ENCODE measurements at places on chromosomes 1 and 21.

- no peak for DNase-seq
Measured at GRCh38 chr1:39952359-39953110, 2.4 kb upstream of the MFSD2A start.

DNA sequence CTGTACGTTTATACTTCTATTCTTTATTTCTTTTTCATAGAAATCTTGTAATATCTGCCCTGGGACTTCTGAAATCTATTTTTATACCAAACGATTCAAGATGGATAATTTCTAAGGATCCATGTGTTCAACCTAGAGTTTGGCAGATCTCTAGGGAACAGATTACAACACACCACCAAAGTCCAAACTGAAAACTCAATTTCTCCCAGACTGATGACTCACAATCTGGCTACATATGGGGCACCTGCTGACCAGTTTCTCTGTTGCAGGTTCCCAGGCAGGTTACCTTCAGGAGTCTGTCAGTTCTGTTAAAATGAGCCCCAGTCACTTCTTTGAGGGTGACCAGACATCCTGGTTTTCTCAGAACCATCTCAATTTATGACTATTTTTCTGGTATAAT, 439.4 kb downstream of the GPATCH2 start:
- no peak for DNase-seq

- DNase-seq, result no peak
Measured at GRCh38 chr1:232428786-232429530, 201.0 kb downstream of the SIPA1L2 start.

DNA sequence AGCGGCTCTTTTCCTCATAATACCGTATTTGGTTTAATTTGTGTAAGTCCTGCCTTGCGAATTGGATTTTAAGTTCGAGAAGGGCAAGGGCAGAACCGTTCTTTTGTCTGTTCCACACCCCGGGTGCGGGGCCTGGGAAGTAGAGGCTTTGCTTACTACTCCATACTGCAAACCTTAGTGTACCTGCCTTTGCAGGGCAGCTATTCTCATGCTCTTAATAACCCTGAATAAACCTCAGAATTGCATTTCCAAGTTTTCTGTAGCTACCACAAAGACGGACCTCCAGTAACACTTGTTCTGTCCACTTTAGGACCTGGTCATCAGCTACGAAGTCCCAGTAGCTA, 657 bp upstream of the HNRNPU start:
- no peak for DNase-seq

GRCh38 chr1:63115527-63115926, 206.8 kb upstream of the FOXD3 start:
- no peak for DNase-seq

GRCh38 chr1:222620566-222620965, 2.7 kb downstream of the MIA3 start:
- no peak for DNase-seq

GRCh38 chr1:236016782-236017400, 48.0 kb downstream of the NID1 start:
- DNase-seq, result no peak

DNA sequence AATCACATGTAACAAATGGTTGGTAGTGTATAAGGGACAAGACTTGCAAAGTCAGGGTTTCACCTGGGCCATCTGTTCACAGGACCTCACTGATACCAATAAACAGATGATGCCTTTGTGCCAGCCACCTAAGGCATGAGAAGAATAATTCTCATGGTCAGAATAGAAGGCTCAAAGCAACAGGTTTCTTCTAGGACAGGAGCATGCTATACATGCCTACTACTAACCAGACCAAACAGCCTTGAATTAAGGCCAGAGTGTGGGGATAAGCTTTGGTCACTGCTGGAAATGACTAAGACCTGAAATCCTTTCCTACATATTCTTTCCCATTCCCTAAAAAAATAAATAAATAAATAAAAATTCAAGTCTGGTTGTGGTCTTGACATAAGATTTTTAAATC, 17.5 kb downstream of the PSMB2 start:
- DNase-seq, result no peak

DNA sequence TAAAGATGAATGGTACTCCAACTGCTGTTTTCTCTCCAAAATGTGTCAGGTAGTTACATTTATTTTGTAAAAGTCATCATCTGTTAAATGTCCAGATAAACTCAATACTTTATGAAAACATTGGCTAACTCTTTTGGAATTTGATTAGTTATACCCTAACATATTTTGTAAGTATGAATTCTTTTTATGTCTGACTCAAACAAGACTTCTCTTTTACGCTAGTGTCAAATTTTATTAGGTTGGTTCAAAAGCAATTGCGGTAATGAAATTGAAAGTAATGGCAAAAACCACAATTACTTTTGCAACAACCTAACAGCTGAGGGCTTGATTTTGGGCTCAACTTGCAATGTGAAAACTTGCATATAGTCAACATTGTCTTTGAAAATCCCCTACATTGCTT, 41.0 kb upstream of the USP25 start:
- no peak for DNase-seq

DNA sequence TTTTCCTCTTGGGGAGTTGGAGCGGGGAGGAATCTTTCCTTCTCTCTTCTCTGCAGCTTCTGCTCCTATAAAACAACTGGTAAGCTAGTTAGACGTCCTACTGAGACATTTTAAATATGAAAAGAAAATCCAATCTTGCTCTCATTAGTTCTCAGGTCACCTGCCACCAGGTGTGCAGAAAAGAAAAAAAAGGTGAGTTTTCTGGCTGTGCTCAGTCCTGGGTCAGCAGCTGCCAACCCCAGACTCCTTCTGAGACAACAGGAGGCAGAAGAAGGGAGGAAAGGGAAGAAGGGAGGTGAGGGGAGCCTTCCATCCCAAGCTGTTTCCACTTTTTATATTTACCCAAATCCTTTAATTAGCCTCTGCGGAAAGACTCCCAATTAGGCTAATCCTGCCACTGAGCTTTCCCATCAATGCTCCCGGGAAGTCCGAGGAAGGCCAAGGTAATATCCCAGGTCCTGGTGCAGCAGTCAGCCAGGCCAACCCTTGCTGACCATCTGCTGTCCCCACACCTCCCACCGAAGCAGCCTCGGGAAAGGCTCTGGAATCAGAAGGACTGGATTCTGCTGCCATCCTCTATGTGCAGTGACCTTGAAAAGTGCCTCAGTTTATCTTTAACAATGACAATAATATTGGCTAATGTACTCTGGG, 33.4 kb downstream of the GLIS1 start:
- DNase-seq, result no peak

DNA sequence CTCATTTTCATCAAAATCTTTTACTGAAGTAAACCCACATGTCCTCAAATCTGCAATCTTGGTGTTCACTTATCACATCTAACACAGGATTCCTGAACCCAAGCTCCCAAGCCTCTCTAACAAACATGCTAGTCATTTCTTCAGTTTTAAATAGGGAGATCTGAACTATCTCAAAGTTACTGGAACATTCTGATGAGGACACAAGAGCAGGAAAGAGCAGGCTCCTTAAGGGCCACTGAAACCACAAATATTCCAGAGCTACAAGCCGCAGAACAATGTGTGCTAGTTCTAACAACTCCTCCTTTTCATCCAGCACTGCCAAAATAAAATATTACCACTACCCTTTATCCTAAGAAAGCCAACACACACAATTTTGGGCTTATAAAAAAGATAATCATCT, 38.9 kb downstream of the WARS2 start:
- no peak for DNase-seq

- peak; percentile 37 for DNase-seq
Measured at GRCh38 chr1:10755970-10756521, 40.4 kb downstream of the CASZ1 start.

GRCh38 chr1:247357781-247358211, 26.1 kb upstream of the ZNF496 start:
- no peak for DNase-seq

DNA sequence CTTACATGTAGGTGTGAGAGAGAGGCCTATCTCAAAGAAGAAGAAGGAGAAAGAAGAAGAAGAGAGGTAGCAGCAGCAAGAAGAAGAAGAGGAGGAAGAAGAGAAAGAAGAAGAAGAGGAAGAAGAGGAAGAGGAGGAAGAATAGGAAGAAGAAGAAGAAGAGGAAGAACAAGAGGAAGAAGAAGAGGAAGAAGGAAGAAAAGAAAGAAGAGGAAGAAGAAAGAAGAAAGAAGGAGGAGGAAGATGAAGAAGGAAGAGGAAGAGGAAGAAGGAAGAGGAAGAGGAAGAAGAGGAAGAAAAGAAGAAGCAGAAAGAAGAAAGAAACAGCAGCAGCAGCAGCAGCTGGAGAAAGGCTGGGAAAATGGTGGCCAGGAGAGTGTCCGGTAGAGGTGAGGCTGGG, 10.3 kb upstream of the AZIN2 start:
- no peak for DNase-seq

- no peak for DNase-seq
Measured at GRCh38 chr1:186770421-186770820, 58.3 kb upstream of the PLA2G4A start.

GRCh38 chr1:31795096-31795675, 20.6 kb downstream of the SPOCD1 start:
- DNase-seq, result no peak

- no peak for DNase-seq
Measured at GRCh38 chr1:219312967-219313366, 139.3 kb downstream of the LYPLAL1 start.

DNA sequence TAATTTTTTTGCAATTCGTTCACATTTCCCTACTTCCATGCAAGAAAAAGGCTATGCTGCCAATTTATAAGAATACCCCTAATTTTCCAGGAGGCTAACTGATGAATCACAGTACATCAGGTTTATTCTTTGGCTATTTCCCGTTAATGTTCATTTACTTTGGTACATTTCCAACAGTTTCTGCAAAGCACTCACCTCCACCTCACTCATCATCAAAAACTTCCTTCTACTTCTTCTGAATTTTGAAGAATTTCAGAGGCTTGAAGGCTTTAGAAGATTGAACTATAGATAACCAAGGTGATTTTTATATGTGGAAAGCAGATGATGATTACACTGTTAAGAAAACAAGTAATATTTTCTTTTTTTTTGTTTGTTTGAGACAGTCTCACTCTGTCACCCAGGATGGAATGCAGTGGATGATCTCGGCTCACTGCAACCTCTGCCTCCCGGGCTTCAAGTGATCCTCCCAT, 60.5 kb upstream of the HP1BP3 start:
- no peak for DNase-seq

DNA sequence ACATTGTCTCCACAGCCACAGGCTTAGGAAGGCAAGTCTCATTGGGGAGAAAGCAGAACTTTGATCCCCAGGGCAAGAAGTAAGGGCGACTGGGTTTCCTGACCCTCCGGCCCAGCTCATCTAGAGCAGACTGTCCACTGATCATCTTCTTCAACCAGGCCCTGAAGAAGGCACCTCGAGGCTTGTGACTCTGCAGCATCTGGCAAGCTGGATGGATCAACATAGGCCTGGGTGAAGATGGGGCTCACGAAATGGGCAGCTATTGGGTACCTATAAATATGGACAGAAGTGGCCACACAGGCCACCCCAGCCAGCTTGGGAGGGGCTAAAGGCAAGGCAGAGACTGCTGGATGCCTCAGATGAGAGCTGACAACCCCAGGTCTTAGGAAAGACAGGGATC, 13.0 kb downstream of the TAL1 start:
- DNase-seq, result no peak

GRCh38 chr1:65832296-65832695, 39.6 kb downstream of the PDE4B start:
- no peak for DNase-seq

DNA sequence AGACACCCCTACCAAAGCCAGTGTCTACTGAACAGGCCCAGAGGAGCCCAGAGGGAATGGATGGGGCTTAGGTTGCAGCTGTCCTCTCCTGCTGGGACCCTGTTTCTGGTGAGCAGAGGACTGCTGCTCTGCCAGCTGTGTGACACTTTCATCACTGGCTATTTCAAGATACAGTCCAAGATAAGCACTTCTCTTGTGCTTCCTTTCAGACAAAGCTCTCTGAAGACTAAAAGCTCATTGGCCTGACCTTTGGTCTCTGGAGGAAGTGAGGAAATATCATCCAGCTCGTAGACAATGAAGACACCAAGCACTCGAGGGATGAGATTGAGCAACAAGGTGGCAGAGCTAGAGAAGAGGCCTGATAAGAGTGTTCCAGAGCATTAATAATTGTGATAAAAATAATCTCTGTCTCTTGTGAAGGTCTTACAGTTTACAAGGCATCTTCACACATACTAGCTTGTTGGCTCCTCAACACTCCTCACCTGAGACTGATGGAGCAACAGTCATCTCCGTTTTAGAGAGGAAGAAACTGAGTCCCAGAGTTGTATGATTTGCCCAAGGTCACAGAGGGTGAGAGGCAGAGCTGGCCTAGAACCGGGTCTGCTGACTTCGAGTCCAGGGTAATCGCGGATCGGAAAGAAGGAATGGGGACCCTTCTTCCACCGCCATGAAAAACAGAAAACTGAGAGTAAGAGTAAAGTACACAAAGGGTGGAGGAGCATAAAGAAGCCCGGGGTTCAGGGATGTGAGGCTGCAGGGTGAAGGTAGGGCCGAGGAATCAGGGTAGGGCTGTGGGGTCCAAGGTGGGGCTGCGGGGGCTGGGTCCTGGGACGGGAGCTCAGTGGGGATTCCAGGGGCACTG, 666 bp downstream of the PAFAH2 start:
- no peak for DNase-seq

GRCh38 chr1:159889202-159889601, 10.8 kb downstream of the CFAP45 start:
- no peak for DNase-seq

GRCh38 chr21:31136891-31137290, 98.6 kb upstream of the KRTAP19-8 start:
- no peak for DNase-seq

DNA sequence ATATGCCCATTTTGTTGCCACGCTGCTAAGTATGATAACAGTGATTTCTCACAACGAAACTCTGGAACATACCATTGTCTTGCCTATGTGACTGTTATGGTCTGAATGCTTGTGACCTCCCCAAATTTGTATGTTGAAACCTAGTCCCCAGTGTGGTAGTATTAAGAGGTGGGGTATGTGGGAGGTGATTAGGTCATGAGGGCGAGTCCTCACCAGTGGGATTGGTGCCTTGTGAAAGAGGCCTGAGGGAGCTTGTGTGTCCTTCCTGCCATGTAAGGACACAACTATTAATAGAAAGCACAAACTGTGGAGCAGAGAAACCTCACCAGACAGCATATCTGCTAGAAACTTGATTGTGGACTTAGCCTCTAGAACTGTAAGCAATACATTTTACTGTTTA, 84.6 kb downstream of the SELENOF start:
- DNase-seq, result no peak

DNA sequence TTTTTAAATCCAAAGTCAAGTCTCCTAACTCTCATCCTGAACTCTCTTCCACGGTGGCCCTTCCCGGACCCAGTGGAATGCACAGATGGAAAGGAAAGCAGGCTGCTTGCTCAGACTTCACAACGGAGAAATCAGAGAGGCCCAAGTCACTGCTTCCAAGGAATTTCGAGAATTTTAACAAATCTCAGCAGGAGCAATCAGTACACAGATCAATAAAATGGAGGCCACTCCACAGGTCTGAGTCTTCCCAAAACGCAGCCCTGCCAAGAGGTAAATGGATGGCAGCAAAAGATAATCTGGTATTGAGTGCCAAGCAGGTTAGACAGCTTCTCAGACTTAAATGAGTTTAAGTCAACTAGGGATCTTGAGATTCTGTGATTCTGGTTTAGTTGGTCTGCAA, 81.1 kb upstream of the TIAM1 start:
- no peak for DNase-seq
